Hematopoietic multipotent progenitor cell treated with erythropoietin and hydrocortisone succinate and interleukin-3 and kit ligand, for 8 days (in vitro differentiated cells): ENCODE measurements at places on chromosomes 5 and 9.

DNA sequence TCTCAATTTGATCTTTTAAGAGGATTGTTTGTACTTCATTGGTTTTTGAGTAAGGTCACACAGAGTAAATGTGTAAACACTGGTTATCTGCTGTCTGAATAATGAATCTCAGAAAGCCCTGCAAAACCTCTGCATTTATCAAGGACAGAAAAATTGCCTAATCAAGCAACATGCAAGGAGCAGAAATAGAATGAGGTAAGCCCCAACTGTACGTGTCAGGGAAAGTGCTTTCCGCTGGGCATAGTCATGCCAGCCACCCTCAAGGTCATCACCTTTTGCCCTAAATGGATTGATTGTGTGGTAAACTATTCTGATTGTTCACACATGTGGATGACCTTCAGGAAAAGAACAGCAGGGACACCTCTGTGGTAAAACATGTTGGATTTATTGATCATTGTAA, 376.9 kb upstream of the KCNN2 start:
- DNase-seq = no peak

DNA sequence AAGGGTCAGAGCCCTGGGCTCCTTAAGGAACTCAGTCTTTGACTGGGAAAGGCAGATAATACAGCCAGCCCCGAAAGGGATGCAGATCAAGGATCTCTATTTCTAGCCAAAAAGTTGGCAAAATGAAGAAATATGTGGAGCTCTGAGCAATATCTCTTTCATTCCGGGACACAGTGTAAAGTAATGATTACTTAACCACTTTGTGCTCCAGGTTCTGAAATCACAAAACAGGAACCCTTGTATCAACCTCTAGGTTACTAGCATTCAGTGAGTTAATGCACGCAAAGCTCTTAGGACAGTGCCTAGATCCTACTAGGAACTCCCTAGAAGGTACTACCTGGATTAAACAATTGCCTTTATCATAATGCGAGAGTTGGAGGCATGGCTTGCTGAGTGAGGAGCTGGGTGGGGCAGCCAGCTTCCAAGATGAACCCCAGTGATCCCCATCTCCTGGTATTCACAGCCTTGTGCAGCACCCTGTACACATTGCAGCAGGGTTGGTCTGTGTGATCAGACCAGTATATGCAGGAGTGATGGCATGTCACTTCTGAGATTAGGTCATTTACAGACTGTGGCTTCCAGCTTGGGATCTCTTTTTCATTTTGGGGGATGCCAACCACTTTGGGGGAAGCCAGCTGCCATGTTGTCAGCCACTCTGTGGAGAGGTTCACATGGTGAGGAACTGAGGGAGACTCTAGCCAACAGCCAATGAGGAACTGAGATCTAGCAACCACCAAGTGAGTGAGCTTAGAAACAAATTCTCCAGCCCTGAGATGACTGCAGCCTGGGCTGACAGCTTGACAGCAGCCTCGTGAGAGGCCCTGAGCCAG, 103.1 kb upstream of the SLC44A1 start:
- no peak for DNase-seq

DNA sequence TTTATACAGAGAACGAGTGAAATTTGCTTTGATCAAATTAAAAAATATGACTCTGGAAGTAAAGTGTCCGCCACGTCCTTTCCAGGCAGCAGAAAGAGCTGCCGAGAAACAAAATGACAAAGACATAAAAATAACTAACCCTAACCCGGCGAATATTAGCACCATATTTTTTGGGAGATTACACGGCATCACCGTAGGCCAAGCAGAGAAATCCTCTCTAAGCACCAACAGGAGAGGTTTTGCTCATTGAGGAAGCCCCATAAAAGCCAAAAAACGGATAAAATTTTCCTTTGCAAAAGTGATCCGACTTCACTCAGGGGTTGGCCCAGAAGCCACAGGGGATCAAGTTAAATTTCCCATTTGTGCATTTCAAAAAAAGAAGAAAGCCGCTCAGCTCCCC, 70.9 kb downstream of the PCDH1 start:
- DNase-seq = no peak

GRCh38 chr5:160685219-160685618, 166.8 kb downstream of the ATP10B start:
- DNase-seq = no peak

DNA sequence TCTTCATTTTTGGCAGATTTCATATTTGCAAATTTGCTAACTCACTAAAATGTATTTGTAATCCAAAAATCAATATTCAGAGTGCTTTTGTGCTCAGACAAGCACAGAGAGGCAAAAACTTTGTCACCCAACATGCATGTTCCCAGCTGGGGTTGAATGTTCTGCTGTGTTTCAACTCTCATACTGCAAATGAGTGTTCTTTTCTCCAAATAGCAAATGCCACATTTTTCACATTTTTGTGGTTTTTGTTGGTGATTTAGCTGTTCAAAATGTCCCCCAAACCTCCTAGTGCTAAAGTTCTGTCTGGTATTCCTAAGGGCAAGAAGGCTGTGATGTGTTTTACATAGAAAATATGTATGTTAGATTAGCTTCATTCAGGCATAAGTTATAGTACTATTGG, 87.3 kb upstream of the PCSK5 start:
- DNase-seq = no peak

- peak; percentile 69 for DNase-seq
Measured at GRCh38 chr5:43227655-43228054, 35.6 kb downstream of the NIM1K start.

GRCh38 chr9:129584136-129584535, 36.8 kb downstream of the C9orf50 start:
- peak; percentile 86 for DNase-seq
